Endothelial cell of umbilical vein (primary cell): ENCODE measurements at places on chromosomes 4 and X. TPM values are rescaled to one million over a fixed set of nuclear protein-coding genes. Genes with fewer than 3 reads are reported as not detected.
A peak's percentile ranks its signal among the peaks of the same experiment; 100 is the strongest.

Gene NUDT10
- not detected in 2 replicates for total RNA-seq

Gene MXRA5
- not detected in 2 replicates for total RNA-seq

Gene FGD1
- 18.0 and 19.6 TPM in 2 replicates for total RNA-seq

Gene GJB1
- not detected in 2 replicates for total RNA-seq

Gene ABLIM2
- 0.30 and 0.66 TPM in 2 replicates for total RNA-seq

Gene UNC5C
- total RNA-seq, result 0.44 and 0.53 TPM in 2 replicates

Gene CENPVL2
- not detected in 2 replicates for total RNA-seq

Gene RPL10
- total RNA-seq, result 2,493 and 2,979 TPM in 2 replicates

Gene F11
- total RNA-seq, result not detected in 2 replicates

Gene MAGEC2
- not detected in 2 replicates for total RNA-seq

- DNase-seq, result no peak
Measured at GRCh38 chr4:8552581-8553205, 27.5 kb upstream of the GPR78 start.

GRCh38 chrX:30613721-30614120 lies 36.2 kb upstream of the TASL start:
- no peak for DNase-seq

GRCh38 chr4:48311896-48312295 lies 29.4 kb upstream of the SLAIN2 start:
- no peak for DNase-seq

- DNase-seq, result no peak
Measured at GRCh38 chrX:118961866-118962560, 12.4 kb upstream of the LONRF3 start.

GRCh38 chrX:20313899-20314298 lies 47.2 kb upstream of the RPS6KA3 start:
- DNase-seq, result no peak

DNA sequence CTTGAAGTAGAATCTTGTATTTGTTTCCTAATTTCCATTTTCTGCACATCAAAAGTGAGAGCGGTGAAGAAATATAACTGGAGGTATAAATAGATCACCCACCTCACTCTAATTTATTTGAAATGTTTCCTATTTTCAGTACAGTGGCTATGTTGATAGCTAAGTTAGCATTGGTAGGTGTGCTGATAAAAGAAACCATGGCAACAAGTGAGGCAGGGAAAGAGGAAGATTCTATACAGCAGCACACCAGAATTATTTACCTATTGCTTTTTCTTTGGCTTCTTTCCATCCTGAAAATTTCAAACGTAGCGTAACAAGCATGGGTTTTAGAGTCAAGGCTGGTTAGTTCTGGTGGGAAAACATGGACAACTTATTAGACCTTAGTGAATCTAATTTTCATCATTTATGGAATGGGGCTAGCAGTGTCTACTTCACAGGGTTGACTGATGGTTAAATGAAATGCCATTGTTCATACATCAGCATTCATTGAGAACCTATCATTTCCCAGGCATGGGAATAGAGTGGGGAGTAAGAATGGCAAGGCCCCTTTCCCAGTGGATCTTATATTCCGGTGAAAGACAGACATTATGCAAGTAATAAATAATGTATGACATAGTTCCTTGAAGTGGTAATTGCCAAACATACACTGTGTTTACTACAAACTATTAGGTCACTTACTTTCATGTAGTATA lies 30.6 kb upstream of the CTSO start:
- DNase-seq, result no peak

- DNase-seq, result no peak
Measured at GRCh38 chrX:130772105-130772775, 130.8 kb downstream of the ENOX2 start.

DNA sequence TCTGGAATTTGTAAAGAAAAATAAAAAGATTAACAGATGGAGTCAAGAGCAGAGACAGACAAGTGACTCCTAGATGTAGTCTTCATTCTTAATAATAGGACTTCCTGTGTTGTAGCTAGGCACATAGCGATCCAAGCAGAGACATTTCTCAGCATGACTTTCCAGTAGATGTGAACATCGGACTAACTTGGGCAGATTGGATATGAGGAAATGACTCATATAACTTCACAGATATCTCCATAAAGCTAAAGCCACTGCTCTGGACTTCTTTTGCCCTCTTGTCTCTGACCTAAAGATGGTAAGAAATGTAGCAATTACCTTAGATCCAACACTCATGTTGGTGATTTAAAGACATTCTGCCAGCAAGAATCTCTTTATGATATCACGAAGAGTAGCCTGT lies 131.7 kb downstream of the EPHA5 start:
- DNase-seq, result peak; percentile 51

GRCh38 chrX:150692831-150693724 lies at the start of gene MTMR1:
Gene MTMR1 (plus strand): TSS chrX:150693396. CDS start chrX:150693531, 135 bp downstream.
- DNase-seq, result peak; percentile 6

GRCh38 chrX:3582451-3582850 lies 131.0 kb downstream of the PRKX start:
- DNase-seq, result no peak

- DNase-seq, result no peak
Measured at GRCh38 chr4:171583790-171584189, 229.4 kb upstream of the GALNTL6 start.

GRCh38 chr4:38482696-38483095 lies 181.3 kb upstream of the KLF3 start:
- no peak for DNase-seq

- peak; percentile 51 for DNase-seq
Measured at GRCh38 chr4:37601531-37601930, 84.6 kb downstream of the RELL1 start.

GRCh38 chr4:138561906-138562305 lies 319.8 kb upstream of the SLC7A11 start:
- DNase-seq, result peak; percentile 71

- no peak for DNase-seq
Measured at GRCh38 chr4:112152521-112152920, 7.3 kb downstream of the FAM241A start.

DNA sequence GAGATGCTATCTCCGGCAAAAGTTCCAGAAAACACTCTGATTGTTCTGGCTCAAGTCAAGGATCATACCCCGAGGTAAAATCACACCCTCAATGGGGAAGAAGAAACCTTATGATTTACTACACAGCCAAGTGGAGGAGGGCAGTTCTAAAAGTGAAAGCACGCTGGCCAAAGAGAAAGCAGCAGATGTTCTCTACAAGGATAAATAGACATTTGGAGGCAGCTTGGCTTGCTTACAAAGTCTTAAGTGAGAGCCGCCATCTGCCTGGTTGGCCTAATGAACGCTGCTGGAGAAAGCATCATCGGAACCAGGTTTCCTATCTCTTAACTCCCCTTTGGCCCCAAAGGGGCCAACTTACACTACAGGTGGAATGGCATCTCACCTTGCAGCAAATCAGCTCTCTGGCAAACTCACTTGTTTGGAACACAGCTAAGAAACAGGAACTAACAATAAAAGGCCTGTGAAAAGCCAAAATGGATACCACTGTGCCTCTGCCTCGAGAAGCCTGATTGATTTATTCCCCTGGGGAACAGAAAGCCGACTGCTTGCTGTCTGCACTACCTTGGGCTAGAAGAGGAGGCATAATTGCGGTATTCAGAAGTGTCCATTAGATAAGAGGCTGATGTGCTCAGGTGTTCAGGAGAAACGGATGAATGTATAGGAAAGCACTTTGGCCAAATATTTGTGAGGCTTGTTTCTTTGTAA lies 22.8 kb downstream of the FRAS1 start:
- DNase-seq, result no peak

DNA sequence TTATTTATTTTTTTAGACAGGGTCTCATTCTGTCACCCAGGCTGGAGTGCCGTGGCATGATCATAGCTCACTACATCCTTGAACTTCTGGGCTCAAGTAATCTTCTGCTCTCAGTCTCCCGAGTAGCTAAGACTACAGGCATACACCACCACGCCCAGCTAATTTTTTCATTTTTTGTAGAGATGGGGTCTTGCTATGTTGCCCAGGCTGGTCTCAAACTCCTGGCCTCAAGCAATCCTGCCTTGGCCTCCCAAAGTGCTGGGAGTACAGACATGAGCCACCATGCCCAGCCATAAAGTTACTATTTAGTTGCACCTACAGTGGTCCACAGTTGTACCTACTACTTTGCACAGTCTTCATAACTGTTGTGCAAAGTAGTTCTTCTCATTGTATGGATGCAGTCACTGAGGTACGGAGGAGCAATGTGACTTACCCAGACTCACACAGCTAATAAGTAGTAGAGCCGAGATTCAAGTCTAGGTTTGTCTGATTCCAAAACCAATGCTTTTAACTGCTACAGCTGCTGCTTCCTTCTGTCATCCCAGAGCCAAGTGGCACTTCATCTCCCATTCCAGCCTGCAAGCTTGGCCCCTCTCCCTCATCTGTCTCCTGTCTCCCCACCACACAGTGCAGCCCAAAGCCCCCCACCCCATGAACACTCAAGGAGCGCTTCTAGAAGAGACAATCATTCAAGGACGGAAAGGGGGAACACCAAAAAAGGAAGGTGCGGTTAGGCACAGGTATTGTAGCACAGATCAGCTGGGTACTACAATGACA lies 24.0 kb upstream of the IQSEC2 start:
- DNase-seq, result no peak

DNA sequence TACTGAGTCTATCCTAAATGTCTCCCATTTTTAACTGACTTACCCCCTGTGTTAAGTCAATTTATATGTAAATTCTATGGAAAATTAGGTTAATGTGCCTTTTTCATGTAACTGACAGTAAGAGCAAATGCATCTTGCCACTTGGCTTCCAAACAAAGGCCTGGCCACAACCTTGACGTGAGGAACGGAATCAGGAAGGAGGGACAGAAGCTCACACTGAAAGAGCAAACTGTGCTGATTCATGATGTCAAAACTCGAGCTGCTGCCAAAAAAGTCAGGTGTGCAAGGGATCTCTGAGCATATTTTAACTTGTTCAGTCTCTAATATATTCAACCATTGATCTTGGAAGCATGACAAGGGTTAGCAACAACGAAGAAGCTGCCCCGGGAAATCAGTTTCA lies 35.8 kb downstream of the GPM6A start:
- DNase-seq, result no peak
